A549 treated with AZD2906 at 1 μM for 4 hours (cell line): ENCODE measurements at places on chromosomes 7 and 10. TPM values are rescaled to one million over a fixed set of nuclear protein-coding genes. Genes with fewer than 3 reads are reported as not detected.

The AKR1C2 gene
- total RNA-seq, result 3,370 to 4,443 TPM (median 3,626 TPM) in 5 replicates

The CELF2 gene
- total RNA-seq, result 0.02 to 0.10 TPM (median 0.06 TPM) in 5 replicates

The CUBN gene
- total RNA-seq, result 0.02 to 0.06 TPM (median 0.05 TPM) in 5 replicates

The CHAT gene
- not detected in 5 replicates for total RNA-seq

The SFTPA1 gene
- not detected in 5 replicates for total RNA-seq

The CYP2C19 gene
- not detected in 5 replicates for total RNA-seq

The ITPRID1 gene
- not detected in 5 replicates for total RNA-seq

The FRMD4A gene
- total RNA-seq, result 2.9 to 4.0 TPM (median 3.5 TPM) in 5 replicates

The ZNF487 gene
- 6.7 to 7.7 TPM (median 7.0 TPM) in 5 replicates for total RNA-seq

The SLC13A4 gene
- not detected in 5 replicates for total RNA-seq

The TAS2R41 gene
- total RNA-seq, result not detected in 5 replicates

The PSD gene
- 0.18 to 0.60 TPM (median 0.42 TPM) in 5 replicates for total RNA-seq

The SSC4D gene
- total RNA-seq, result 0.73 to 1.4 TPM (median 1.3 TPM) in 5 replicates

The CUZD1 gene
- 1.2 to 1.5 TPM (median 1.3 TPM) in 5 replicates for total RNA-seq

The NKX2-3 gene
- total RNA-seq, result 0.05 to 0.09 TPM (median 0.06 TPM) in 5 replicates

The INTS15 gene
- total RNA-seq, result 22.4 to 26.7 TPM (median 24.8 TPM) in 5 replicates

The C10orf105 gene
- not detected in 5 replicates for total RNA-seq

The PHKG1 gene
- 0.31 to 0.66 TPM (median 0.54 TPM) in 5 replicates for total RNA-seq

The SUN3 gene
- total RNA-seq, result not detected in 5 replicates

The ZNF117 gene
- total RNA-seq, result 0.09 to 0.16 TPM (median 0.13 TPM) in 5 replicates

The DPYSL4 gene
- total RNA-seq, result 15.3 to 20.4 TPM (median 19.3 TPM) in 5 replicates

The LIPM gene
- not detected in 5 replicates for total RNA-seq

The ASB15 gene
- not detected in 5 replicates for total RNA-seq

The ZNF786 gene
- 6.1 to 6.6 TPM (median 6.3 TPM) in 5 replicates for total RNA-seq

The MOGAT3 gene
- total RNA-seq, result not detected in 5 replicates

The FBXO24 gene
- 0.22 to 0.35 TPM (median 0.24 TPM) in 5 replicates for total RNA-seq

The OPTN gene
- total RNA-seq, result 46.8 to 58.7 TPM (median 55.7 TPM) in 5 replicates

The UBTD1 gene
- total RNA-seq, result 16.7 to 22.3 TPM (median 21.1 TPM) in 5 replicates

The NPY4R2 gene
- total RNA-seq, result 18.2 to 26.5 TPM (median 23.4 TPM) in 5 replicates

The SPDYE1 gene
- not detected in 5 replicates for total RNA-seq

The OR6V1 gene
- not detected in 5 replicates for total RNA-seq

The ZDHHC16 gene
- total RNA-seq, result 44.2 to 54.2 TPM (median 53.0 TPM) in 5 replicates

The ARL4A gene
- 57.5 to 63.5 TPM (median 58.7 TPM) in 5 replicates for total RNA-seq

The GJC3 gene
- 0.09 to 0.24 TPM (median 0.20 TPM) in 4 of 5 replicates, not detected in the other for total RNA-seq

The SVOPL gene
- total RNA-seq, result not detected in 5 replicates

The HMX2 gene
- total RNA-seq, result 0.07 to 0.17 TPM (median 0.08 TPM) in 3 of 5 replicates, not detected in the others

The NAT16 gene
- total RNA-seq, result 0.13 to 0.19 TPM (median 0.15 TPM) in 5 replicates

The CNNM1 gene
- 22.8 to 27.4 TPM (median 25.6 TPM) in 5 replicates for total RNA-seq

The WDR86 gene
- total RNA-seq, result 0.13 to 0.26 TPM (median 0.20 TPM) in 5 replicates

The TYW1B gene
- 2.2 to 2.8 TPM (median 2.6 TPM) in 5 replicates for total RNA-seq

The GNA12 gene
- 39.7 to 43.3 TPM (median 40.8 TPM) in 5 replicates for total RNA-seq

The SOSTDC1 gene
- total RNA-seq, result not detected in 5 replicates

The GPR37 gene
- total RNA-seq, result 0.59 to 0.81 TPM (median 0.73 TPM) in 5 replicates

The MEST gene
- total RNA-seq, result 32.9 to 39.0 TPM (median 38.2 TPM) in 5 replicates

The SVIL gene
- total RNA-seq, result 18.8 to 24.7 TPM (median 20.4 TPM) in 5 replicates
